ENCODE measurements at places on chromosomes 16 and 17.
A peak's percentile ranks its signal among the peaks of the same experiment; 100 is the strongest.

GRCh38 chr16:138049-138417, 440 bp downstream of the NPRL3 start:
- no peak for DNase-seq

- DNase-seq, result no peak
Measured at GRCh38 chr17:82924812-82925211, 85.0 kb upstream of the ZNF750 start.

- peak; percentile 65 for DNase-seq
Measured at GRCh38 chr16:3431779-3432219, 11.5 kb downstream of the ZNF597 start.

DNA sequence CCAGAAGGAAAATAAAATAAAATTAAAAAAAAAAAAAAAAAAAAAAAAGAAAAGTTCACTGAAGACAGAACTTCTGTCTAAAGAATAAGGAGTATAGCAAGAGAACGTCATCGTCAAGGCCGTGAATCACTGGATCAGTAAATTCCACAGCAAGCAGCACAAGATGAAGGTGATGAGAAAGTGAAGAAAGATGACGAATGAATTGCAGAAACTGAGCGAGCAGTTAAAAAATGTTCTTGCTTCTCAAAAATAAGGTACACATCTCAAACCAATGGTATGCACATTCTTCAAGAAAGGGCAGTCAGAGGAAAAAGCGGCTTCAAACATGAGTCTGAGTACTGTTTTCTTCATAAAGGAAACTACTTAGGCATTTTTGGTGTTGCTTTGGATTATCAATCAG, 104.7 kb downstream of the SMG6 start:
- no peak for DNase-seq

- DNase-seq, result no peak
Measured at GRCh38 chr17:15966183-15966878, 21.4 kb downstream of the ADORA2B start.

GRCh38 chr16:75262104-75262799, 10.8 kb upstream of the BCAR1 start:
- DNase-seq, result peak; percentile 65

GRCh38 chr16:67841816-67842508, at the start of gene THAP11:
Gene THAP11, plus strand, starts transcription at chr16:67842320. Its CDS starts 235 bp downstream, at chr16:67842555.
- DNase-seq, result peak; percentile 94

- no peak for DNase-seq
Measured at GRCh38 chr16:49816875-49817274, 39.0 kb downstream of the ZNF423 start.

GRCh38 chr16:21264571-21265036, 13.5 kb downstream of the CRYM start:
- no peak for DNase-seq

GRCh38 chr17:66849851-66850580, 15.1 kb downstream of the CACNG5 start:
- no peak for DNase-seq

DNA sequence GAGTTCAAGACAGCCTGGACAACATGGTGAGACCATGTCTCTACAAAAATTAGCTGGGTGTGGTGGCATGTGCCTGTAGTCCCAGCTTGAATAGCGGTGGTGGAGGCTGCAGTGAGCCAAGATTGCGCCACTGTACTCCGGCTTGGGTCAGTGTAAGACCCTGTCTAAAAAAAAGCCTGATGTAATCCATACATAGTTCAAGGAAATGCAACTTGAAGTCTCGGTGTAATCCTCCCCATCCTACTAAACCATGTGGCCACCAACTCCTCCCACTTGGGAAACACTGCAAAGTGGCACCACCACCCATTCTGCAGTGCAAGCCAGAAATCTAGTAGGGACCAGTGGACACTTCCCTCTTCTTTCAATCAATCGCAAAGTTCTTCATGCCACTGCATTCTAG, 5.4 kb upstream of the KPNB1 start:
- DNase-seq, result no peak

- no peak for DNase-seq
Measured at GRCh38 chr16:987906-988305, 6.3 kb downstream of the SOX8 start.

DNA sequence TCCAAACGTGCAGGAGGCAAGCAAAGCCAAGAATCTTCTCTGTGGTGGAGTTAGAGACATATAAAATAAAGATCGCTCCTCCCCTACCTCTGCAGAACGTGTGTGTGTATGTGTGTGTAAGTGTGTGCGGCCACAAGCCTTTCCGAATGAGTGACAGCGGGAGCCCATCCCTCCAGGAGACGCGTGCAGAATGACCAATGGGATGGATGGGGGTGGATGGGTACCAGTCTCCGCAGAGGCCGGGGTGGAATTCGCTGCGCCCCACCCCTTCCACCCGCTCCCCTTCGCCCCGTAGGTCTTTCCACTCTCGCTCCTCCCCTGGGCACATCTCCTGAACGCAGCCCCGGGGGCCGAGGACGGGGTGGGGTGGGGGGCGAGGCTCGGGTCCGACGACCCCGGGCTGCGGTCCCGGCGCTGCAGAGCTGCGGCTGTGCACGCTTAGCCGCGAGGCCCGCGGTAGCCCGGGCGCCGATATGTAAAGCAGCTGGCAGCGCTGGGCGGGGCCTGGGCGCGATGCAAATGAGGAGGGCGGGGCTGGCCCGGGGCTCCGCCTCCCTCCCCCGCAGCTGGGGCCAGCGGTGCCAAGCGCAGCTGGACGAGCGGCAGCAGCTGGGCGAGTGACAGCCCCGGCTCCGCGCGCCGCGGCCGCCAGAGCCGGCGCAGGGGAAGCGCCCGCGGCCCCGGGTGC, at the start of gene PRKCB:
PRKCB (plus strand) TSS at position 594 of the 688 bp plus-strand sequence.
- DNase-seq, result peak; percentile 81

- peak; percentile 89 for DNase-seq
Measured at GRCh38 chr17:7444682-7445618, at the start of gene CHRNB1. Gene CHRNB1, plus strand, starts transcription at chr17:7445061. Its CDS starts 67 bp downstream, at chr17:7445128.

- DNase-seq, result no peak
Measured at GRCh38 chr17:21592774-21593173, 99.5 kb upstream of the KCNJ18 start.

GRCh38 chr16:265711-266110, 10.0 kb downstream of the RGS11 start:
- no peak for DNase-seq

GRCh38 chr16:86048221-86048620, 149.3 kb downstream of the IRF8 start:
- no peak for DNase-seq

- no peak for DNase-seq
Measured at GRCh38 chr17:57016071-57016763, 38.3 kb downstream of the SCPEP1 start.

- no peak for DNase-seq
Measured at GRCh38 chr16:79264237-79265109, 336.1 kb downstream of the MAF start.

- DNase-seq, result no peak
Measured at GRCh38 chr17:28873839-28874238, 19.0 kb downstream of the ERAL1 start.

GRCh38 chr17:72297326-72298115, 176.7 kb downstream of the SOX9 start:
- DNase-seq, result peak; percentile 49

DNA sequence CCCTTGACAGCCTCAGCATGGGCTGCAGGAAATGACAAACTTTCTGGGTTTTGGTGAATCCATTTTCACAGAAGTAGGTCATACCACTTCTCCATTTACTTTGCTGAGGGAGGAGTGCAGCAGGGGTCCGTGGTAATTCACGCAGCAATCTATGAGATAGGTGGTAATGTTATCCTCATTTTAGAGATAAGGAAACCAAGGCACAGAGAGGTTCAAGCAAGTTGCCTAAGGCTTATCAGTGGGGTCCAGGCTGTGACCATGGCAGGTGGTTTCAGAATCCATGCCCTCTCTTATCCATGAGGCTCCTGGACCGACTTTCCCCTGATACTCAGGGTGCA, 12.6 kb downstream of the TBX4 start:
- no peak for DNase-seq

DNA sequence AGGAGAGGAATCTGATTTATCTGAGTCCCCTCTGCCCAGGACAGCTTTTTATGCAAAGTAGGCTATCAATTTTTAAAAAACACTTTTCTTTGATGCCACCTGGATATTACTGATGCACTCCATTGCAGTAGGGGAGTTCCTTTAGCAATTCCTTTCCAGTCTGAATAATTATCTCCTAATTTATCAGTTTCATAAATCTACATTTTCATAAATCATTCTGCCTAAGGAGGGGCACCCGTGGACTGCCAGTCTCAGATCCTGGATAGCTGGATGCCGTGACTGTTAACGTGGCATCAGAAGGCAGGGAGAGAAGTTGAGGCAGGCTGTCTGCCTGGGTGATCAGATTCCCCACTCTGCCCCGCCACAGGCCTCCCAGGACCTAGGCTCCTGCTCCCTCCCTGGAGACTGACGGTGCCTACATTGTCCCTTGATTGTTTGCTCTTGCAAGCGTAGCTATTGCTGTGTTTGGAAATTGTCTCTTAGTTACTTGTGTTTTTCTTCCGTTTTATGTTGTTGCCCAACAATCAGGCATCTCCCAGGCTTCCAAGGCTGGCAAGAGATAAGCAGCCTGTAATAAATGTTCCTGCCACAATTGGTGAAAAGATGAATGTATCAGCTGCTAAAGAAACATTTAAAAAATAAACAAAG, 75.2 kb downstream of the KATNIP start:
- peak; percentile 24 for DNase-seq

DNA sequence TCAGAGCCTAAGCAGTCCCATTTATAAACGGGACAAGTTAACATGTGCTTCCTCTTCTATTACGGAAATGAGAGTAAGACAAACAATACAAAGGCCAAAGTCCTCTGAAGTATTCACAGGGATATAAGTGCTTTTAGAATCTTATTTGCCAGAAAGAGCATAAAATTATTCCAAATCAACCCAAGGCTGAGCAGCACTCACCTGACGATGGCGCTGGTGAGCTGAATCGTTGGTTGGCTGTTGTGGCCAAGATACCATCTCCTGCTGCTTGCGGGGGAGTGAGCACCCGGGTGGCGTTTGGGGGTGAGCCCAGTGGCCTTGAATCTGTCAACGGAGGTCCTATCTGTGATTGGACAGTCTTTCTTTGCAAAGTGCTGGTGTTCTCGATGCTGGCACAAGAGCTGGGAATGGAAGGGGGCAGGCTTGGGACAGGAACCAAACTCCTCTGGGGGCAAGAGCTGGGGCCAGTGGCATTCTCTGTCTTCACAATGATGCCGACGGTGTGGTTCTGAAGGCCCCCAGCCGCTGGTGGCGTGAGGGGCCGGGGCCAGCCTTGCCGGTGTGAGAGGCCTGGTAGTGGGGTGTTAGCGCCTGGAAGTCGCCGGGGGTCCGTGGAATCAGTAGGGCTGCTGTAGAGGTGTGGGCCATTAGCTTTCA, 9.5 kb upstream of the DHRS13 start:
- no peak for DNase-seq

DNA sequence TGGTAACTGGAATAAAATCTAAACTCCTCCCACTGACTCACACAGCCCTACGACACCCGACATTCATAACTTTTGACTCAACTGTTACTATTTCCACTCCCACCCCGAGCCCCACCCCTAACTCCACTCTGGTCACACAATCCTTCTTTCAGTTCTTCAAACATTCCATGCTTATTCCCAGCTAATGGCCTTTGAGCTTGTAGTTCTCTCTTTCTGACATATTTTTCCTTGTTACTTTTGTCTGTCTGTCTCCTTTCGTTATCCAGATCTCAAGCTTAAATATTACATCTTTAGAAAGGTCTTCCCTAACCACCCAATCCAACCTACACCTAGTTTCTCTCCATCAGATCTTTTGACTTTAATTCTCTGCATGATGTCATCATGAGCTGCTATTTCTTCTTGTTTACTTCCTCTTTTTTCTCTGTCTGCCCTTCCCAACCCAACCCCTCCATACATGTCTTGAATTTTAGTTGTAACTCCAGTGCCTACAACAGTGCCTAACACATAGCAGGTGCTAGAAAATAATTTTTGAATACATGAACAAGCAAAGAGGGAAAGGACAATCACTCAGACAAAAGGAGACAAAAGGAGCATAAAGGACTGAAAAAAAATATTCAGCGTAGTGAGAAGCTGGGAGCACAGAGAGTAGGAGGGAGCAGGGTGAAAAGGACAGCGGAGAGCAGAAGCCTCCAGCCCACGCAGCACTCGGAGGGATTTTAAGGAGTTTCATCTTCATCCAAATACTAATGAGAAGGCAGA, 65.2 kb upstream of the SMIM36 start:
- DNase-seq, result peak; percentile 46

DNA sequence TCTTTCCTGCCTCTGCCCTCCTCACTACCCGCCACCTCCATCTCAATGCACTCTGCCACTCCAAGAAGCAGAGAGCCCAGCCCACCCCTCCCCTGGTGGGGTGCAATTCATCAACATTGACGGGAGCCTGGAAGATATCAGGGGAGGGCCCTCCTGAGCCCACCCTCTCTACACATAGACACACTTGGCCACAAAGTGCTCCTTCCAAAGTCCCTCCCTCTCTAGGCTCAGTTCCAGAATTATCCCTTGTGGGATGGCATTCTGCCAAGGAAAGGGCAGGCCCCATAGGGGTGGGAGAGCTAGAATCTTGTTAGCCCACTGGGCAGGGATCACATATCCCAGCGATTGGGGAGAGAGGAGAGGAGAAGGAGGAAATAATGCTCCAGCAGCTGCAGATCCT, 66.2 kb downstream of the TMEM132E start:
- no peak for DNase-seq

GRCh38 chr17:6755281-6755680, 565 bp upstream of the XAF1 start:
- peak; percentile 78 for DNase-seq

- no peak for DNase-seq
Measured at GRCh38 chr17:9676084-9676483, 30.8 kb downstream of the USP43 start.

DNA sequence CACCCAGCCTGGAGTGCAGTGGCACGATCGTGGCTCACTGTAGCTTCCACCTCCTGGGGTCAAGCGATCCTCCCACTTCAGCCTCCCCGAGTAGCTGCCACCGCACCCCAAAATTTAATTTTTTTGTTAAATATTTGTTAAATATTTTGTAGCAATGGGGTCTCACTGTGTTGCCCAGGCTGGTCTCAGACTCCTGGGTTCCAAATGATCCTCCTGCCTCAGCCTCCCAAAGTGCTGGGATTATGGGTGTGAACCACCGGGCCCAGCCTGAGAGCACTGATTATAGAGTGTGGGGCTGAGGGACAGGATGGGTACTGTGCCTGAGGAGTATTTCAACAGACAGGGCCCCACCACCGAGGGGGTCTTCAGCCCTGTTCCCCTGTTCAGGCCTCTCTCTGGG, 35.6 kb downstream of the TPSG1 start:
- DNase-seq, result no peak

GRCh38 chr17:51217946-51218345, 41.9 kb downstream of the MBTD1 start:
- DNase-seq, result no peak

Measured in left cardiac atrium (tissue), 4 donors.